ENCODE measurements at places on chromosomes 7 and 10. TPM values are rescaled to one million over a fixed set of nuclear protein-coding genes. Genes with fewer than 3 reads are reported as not detected.

DNA sequence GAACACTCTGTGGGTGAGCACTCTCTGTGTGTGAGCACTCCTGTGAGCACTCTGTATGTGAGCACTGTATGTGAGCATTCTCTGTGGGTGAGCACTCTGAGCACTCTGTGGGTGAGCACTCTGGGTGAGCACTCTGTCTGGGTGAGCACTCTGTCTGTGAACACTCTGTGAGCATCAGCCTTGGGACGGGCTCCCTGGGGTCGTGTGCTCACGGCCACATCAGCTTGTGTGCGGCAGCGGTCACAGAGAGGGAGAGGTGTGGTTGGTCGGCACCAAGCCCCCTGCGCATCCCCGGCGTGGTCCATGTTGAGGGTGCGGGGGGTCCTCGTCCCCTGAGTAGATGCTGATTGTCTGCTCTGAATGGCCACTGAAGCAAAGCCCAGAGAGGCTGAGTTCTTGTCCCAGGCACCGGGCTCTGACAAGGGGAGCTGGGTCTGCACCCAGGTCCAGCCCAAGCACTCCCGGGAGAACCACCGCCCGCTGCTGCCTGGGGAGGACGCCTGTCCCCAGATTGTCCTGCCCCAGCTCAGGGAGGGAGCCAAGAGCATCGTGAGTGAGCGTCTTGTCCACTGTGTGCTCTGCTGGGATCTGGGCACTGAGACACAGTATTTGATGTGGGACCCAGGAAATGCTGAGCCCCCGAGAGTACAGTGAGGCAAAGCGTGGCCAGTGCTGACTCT is 143.7 kb downstream of the DNAJB6 start:
- no peak for DNase-seq

DNA sequence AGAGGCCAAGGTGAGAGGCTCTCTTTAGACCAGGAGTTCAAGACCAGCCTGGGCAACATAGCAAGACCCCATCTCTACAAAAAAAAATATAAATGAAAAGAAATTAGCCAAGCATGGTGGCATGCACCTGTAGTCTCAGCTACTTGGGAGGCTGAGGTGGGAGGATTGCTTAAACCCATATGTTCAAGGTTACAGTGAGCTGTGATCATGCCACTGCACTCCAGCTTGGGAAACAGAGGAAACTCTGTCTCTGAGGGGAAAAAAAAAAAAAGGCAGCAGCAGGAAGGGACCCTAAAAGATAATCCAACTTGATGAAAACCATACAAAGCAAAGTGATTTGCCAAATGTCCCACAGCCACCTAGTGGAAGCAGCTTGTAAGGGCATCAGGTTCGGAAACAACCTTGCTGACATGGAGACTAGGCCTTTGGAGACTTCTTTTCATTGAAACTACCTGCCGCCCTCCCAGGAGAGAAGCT is 15.6 kb upstream of the PBLD start:
- DNase-seq = peak; percentile 56

DNA sequence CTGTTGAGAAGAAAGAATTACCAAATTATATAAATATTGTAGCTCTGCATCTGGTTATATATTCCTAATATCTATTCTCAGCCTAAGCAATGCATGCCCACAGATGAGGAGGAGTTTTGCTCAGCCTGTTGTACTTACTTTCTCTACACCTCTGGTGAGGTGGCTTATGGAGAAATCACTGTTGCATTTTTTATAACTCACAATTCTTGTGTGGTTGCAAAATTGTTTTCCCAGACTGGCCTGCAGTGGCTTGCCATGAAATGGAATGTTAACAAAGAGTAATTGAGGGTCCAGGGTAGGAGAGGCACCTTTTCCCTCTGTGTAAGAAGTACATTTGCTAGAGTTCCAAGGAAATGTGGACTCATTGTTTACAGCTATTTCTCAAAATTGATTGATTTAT is 202.0 kb upstream of the SEMA3E start:
- no peak for DNase-seq

- no peak for DNase-seq
Observed at GRCh38 chr10:58453105-58453504, 59.6 kb upstream of the BICC1 start.

DNA sequence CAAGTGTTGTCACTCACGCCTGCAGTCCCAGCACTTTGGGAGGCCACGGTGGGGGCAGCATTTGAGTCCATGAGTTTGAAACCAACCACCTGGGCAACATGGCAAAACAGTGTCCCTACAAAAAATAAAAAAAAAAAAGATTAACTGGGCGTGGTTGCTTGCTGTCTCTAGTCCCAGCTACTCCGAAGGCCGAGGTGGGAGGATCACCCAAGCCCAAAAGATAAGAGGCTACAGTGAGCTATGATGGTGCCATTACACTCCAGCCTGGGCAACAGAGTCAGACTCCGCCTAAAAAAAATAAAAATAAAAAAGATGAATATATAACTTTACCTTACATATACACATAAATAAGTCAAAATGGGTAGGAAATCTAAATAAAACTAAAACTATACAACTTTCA is 2.5 kb upstream of the LMOD2 start:
- DNase-seq = no peak

DNA sequence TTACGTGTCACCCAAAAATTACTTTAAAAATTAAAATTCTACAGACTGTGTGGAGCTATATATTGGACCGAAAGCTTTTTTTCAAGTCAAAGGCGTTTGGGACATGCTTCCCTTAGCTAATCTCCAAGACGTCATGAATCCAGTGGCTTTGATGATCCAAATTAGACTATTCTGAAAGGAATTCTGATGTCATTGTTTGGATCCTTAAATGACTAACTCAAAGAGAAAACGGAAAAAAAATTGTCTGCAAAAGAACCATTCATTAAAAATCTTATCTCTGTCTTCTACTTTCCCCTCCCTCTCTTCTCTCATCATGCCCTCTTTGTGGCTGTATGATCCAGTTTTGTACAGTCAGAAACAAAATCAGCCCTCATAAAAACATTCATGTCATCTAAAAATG is 161.8 kb downstream of the ETV1 start:
- DNase-seq = no peak

DNA sequence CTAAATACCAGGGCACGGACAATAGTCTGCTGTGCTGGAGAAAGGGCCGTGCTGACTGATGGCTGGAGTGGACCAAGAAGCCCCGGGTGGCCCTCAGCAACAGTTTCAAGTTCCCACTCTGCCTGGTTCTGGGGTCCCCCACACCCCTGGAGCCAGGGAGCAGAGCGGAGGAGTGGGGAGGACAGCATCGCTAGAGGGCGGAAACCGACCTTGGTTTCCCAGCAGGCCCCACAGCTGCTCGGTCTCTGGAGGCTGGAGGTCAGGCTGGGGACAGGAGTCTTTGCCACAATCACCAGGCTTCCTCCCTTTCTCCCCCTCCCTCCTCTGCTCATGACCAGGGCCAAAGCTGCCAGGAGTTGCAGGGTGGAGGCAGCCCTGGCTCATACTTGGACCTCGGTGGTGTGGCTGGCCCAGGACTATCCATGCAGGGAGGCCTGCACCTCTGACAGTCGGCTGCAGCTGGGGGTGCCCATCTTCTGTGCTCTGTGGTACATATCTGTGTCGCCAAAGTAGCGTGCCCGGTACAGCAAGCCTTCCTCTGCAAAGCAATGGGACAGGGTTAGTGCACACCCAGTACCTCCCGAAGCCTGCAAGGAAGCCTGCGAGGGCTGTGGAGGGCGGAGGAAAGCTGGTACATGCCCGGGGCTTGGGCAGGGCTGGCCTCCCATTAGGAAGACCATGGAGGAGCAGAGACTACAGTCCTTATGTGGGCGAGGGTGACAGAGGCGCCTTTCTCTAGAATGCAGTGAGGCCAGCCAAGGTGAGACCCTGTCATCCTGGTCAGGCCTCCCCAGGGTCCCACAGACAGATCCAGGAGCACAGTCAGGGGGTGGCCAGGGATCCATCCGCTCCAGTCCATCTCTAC is 19.1 kb downstream of the DNAJB12 start:
- DNase-seq = peak; percentile 57

DNA sequence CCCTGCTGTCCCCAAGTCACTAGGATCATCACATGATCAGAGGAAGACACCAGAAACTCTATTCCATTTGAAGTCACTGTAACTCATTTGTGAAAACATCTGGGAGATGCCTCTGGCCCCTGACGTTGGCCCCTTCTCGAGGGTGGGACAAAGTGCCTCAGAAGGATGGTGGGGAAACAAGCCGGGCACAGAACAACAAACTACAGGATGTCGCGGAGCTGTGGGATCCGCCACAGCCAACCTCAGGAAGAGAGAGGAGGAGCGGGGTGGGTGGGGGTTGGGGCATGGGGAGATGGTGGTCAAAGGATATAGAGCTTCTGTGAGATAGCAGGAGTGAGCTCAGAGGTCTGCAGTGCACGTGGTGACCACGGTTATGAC is 265.6 kb upstream of the TCERG1L start:
- DNase-seq = no peak

DNA sequence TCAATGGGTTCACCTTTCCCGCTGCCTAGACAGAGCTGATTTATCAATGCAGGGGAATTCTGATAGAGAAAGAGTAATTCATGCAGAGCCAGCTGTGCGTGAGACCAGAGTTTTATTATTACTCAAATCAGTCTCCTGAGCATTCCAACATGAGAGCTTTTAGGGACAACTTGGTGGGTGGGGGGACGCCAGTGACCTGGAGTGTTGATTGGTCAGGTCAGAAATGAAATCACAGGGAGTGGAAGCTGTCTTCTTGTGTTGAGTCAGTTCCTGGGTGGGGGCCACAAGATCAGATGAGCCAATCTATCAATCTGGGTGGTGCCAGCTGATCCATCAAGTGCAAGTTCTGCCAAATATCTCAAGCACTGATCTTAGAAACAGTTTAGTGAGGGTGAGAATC is 99.0 kb upstream of the CAV2 start:
- DNase-seq = no peak

DNA sequence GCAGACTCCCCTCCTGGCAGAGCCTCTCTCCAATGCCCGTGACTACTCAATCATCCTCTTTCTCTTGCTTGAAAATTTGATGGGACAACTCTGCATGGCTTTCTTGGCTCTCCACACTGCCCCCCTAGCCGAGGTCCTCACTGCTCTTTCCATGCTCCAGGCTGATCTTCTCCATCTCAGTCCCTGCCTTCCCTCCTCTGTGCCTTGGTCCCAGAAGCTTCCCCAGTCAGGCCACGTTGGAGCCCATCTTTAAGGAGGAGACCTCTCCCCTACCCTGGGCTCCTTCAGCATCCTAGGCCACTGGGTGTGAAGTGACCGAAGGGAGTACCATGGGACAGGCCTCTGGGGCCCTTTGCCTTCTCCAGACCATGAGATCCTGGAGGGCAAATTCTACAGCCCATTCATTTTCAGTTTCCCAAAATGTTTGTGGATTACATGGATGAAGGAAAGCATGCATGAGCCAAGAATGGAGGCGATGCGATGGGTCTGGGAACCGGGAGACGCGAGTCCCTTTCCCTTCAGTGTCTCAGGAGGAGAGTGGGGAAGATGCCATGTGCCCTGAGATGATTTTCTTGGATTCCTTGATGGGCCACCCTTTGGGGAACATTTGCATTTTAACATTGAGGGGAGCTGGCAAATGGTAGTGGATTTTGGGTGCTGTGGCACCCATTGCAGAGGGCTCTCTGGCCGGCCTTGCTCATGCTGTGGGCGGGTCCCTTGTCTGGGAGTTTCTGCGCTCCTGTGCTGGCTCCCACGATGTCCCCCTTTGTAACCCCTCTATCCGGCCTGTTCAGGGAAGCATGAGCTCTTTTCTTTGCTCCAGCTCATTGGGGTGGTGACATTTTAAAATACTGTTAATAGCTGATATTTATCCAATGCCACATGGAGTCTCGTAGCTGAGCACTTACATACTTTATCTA is 376.6 kb downstream of the RPS24 start:
- DNase-seq = no peak

GRCh38 chr7:7517754-7518153 is 17.9 kb downstream of the COL28A1 start:
- no peak for DNase-seq

DNA sequence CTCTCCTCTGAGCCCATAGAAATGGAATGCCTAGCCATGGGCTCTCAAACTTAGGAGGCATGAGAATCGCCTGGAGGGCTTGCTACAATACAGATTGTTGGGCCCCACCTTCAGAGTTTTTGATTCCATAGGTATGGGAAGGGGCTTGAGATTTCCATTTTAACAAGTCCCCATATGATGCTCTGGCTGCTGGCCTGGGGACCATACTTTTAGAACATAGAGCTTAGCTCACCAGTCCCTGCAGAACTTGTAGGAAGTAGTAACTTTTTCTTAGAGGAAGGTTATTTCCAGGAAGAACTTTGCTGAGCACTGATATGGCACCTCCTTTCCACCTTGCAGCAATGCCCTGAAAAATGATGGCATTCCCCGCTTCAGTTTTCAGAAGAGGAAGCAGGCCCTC is 177.0 kb upstream of the ZMIZ1 start:
- DNase-seq = no peak

GRCh38 chr10:126500866-126501265 is 112.6 kb upstream of the ADAM12 start:
- no peak for DNase-seq

DNA sequence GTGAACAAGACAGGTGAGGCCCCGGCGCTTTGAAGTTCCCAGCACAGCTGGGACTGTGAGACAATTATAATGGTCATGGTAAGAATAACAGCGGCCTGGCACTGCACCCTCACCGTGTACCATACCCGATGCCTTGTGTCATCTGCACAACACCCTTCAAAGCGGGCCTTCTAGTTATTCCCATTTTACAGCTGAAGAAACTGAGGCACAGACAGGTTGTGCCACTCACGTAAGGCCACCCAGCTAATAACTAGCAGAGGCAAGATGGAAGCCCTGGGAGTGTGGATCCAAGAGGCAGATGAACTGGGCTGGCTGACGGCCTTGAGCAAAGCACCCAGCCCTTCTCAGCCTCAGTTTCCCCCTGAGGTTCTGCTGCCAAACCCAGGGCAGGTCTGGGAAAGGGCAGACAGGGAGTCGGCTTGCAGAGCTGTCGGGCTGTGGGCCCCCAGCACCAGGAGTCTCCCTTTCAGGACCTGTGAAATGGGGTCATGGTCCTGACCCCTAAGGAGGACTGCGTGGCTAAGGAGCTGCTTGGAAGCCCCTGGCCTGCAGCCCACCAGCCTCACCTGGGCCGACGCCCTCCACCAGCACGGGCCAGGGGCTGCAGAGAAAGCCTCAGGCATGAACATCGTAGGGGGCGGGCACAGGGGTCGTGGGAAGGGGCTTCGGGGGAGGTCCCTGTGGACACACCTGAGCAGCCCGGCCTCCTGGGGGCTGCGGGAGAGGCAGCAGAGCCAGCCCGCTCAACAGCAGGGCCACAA is 15.3 kb upstream of the LFNG start:
- no peak for DNase-seq

DNA sequence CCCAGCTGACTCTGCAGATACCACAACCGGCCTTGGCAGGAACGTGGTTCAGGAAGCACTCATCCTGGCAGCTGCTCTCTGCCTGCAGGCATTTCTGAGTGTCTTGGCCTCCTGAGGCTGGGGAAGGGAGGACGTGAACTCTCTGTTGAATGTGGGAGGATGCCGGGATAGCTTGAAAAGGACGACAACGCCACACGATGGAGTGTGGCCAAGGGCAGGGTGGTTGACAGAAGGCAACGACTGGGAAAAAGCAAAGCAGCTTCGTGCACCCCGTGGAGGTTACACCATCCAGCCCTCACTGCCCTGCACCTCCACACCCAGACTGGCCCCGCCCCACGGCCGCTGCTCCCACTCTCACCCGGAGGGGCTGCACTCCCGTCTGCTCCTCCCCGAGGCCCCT is 466.1 kb upstream of the FOXK1 start:
- DNase-seq = no peak

SCART1 gene
- 2.2 TPM for total RNA-seq

HMX3 gene
- not detected for total RNA-seq

CCDC7 gene
- total RNA-seq = 7.4 TPM

EBF3 gene
- total RNA-seq = not detected

FBXL13 gene
- total RNA-seq = 1.3 TPM

GPNMB gene
- 6.1 TPM for total RNA-seq

PARP12 gene
- 66.6 TPM for total RNA-seq

TMUB1 gene
- 51.2 TPM for total RNA-seq

PNLIPRP3 gene
- total RNA-seq = not detected

FGFR2 gene
- total RNA-seq = 53.6 TPM

All from Calu3 (cell line).